ENCODE measurements at places on chromosomes 11 and 22. TPM values are rescaled to one million over a fixed set of nuclear protein-coding genes. Genes with fewer than 3 reads are reported as not detected.

DNA sequence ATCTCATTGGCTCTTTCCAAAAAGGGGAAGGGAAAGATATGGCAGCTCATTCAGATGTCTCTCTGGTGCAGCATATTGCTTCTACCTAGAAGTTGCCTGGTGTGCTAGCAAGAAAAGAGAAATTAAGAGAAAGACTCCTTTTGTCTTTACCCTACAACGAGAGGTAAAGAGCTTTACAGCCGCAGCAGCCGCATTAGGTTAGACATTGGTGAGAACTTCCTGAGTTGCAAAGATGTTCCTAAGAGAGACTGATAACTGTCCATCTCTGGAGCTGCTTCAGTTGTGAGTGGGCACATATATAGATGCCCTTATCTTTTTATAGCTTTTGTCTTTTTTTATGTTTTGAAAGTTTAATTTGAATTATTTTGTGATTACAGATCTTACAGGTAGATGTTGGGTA is 80.8 kb upstream of the NNMT start:
- no peak for DNase-seq

DNA sequence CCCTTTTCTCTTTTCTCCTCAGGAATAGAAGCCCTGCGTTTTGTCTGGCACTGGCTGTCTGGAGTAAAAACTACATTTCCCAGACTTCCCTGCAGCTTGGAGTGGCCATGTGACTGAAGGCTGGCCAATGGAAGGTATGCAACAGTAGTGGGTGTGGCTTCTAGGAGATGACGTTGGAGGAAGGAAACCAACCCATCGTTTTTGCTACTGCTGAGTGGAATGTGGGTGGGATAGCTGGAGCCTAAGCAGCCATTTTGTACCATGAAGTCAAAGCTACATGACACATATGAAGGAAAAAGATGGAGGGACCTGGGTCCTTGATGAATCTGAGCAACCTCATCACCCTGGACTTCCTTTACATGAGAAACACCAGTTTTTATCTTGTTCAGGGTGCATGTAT is 19.6 kb downstream of the FGF3 start:
- no peak for DNase-seq

DNA sequence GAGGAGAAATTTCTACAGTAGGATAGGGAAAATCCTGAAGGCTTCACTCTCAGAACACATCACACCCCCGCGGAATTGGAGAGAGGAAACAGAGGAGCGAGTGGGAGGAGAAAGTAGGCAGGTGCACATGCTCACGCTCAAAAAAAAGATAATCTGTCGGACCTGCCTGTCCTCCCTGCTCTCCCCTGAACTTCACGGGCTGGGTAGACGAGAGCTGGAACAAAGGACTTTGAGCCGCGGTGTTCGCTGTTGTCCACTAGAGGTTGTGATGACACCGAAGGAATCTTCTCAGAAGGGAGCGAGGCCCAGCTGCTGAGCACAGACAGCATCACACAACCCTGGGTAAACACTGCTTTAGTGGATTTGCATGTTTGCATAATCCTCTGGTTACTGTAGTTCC is 5.0 kb downstream of the SEZ6L start:
- no peak for DNase-seq

The RAB39A gene
- 1.1 TPM for total RNA-seq

The SCGB1D4 gene
- total RNA-seq, result not detected

The PDE2A gene
- total RNA-seq, result 41.2 TPM

The NFAM1 gene
- total RNA-seq, result 2.9 TPM

The DEPDC7 gene
- 0.49 TPM for total RNA-seq

Data from Right ventricle myocardium inferior (tissue), 1 donor.